Activated T-helper 17 cell treated with anti-CD3 and anti-CD28 coated beads, Interleukin-2, amount 50 U/mL, for 72 hours (primary cell): ENCODE measurements at places on chromosomes 2 and 18. TPM values are rescaled to one million over a fixed set of nuclear protein-coding genes. Genes with fewer than 3 reads are reported as not detected.
A peak's percentile ranks its signal among the peaks of the same experiment; 100 is the strongest.

The CD302 gene
- 0.67 TPM for total RNA-seq

The MRPL30 gene
- 26.0 TPM for total RNA-seq

- H3K36me3 ChIP-seq = no peaks in the 10 kb centered on the region
- H3K4me3 ChIP-seq = no peak overlapping the region
- ATAC-seq = peak; percentile 89
- peaks cover 1% of the 10 kb centered on the region for H3K27me3 ChIP-seq
- peak overlapping the region; percentile 20 for H3K27ac ChIP-seq
Observed at GRCh38 chr2:234203135-234203984, 152.9 kb downstream of the SPP2 start.

GRCh38 chr18:12403601-12404506, 3.9 kb upstream of the PRELID3A start:
- no peaks in the 10 kb centered on the region for H3K36me3 ChIP-seq
- peak; percentile 41 for ATAC-seq
- H3K27me3 ChIP-seq = peaks cover 31% of the 10 kb centered on the region

- no peak for ATAC-seq
- no peak overlapping the region for H3K27ac ChIP-seq
- no peak overlapping the region for H3K4me3 ChIP-seq
- peaks cover 3% of the 10 kb centered on the region for H3K27me3 ChIP-seq
- H3K4me1 ChIP-seq = no peaks in the 10 kb centered on the region
Observed at GRCh38 chr2:179612108-179612507, 249.3 kb downstream of the ZNF385B start.

GRCh38 chr2:46042207-46042637, 255.0 kb upstream of the EPAS1 start:
- H3K27ac ChIP-seq = peak overlapping the region; percentile 53
- no peaks in the 10 kb centered on the region for H3K27me3 ChIP-seq
- H3K4me1 ChIP-seq = peaks cover 6% of the 10 kb centered on the region
- H3K36me3 ChIP-seq = no peaks in the 10 kb centered on the region
- no peak for ATAC-seq

DNA sequence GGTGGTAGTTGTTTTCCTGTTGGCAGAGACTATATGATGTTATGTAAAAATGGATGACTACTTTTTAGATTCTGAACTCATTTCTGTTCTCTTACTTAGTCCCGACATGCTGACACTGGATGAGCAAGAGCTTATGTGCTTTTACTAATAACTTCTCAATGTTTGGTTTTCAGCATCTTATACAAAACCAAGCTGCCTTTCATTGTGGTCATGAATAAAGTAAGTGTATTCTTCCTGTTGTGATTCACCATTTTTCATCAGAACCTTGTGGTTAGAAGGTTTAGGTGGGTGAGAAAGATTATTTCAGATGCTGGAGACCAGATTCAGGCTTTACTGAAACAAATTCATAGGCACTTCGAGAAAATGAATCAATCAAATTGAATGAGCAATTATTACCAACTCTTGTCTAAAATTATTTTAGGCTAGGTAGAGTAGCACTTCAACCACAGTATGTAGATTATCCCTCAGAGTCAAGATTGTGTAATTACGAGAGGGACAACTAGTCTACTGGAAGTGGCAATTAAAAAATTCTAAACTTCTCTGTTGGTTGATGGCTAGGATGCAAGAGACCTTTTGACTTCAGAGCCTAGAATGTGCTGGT, 9.3 kb downstream of the GPN1 start:
- peaks cover 12% of the 10 kb centered on the region for H3K4me1 ChIP-seq
- H3K27ac ChIP-seq = peak overlapping the region; percentile 97
- peak; percentile 88 for ATAC-seq
- peak overlapping the region; percentile 73 for H3K4me3 ChIP-seq
- no peaks in the 10 kb centered on the region for H3K27me3 ChIP-seq

GRCh38 chr2:216987252-216987821, 127.5 kb upstream of the TNP1 start:
- no peak for ATAC-seq
- no peaks in the 10 kb centered on the region for H3K36me3 ChIP-seq
- no peak overlapping the region for H3K4me3 ChIP-seq
- H3K27ac ChIP-seq = no peak overlapping the region
- peaks cover 11% of the 10 kb centered on the region for H3K27me3 ChIP-seq

DNA sequence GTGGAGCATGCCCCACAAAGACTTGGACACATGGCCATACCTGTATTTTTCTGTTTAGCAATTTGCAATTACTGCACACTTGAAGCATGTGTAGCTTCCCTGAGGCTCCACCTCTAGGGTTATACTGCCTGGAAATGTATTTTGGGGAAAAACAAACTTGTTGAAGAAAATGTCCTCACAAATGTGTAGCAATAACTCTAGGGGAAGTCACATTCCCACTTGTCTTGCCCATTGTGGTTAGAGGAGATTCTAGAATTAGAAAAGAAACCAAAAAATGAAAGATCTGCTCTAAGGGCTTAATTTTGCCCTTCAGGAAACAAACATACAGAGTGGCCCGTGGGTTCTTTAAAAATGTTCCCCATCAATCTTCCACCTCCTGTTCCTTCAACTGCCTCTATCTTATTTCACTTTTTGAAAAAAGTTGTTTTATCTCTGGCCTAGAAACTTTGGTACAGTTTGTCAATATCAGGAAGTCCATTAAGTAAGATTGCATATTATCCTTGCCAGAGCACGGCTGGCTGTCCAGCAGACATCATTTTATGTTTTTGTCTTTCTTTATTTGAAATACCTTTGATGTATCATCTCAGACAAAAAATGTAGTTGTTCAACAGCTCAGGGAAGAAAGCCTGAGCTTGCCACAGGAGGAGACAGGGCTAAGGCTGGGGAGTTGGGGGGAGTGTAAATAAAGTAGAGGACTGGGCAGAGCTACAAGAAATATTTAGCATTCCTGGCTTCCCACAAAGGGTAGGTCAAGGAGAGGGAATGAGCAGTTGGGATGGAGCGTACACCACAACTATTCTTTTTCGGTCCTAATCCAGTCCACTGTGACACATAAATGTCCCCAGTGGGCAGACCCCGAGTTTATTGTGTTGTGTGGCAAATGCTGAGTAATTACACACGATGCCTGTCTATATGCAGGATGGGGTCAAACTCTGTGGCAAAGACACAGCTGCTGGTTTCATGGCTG, 96.8 kb upstream of the CDC42EP3 start:
- no peak overlapping the region for H3K27ac ChIP-seq
- no peak overlapping the region for H3K4me3 ChIP-seq
- H3K4me1 ChIP-seq = no peaks in the 10 kb centered on the region
- no peaks in the 10 kb centered on the region for H3K27me3 ChIP-seq
- H3K36me3 ChIP-seq = no peaks in the 10 kb centered on the region

The MZT2B gene
- 326 TPM for total RNA-seq

The PRSS56 gene
- not detected for total RNA-seq

DNA sequence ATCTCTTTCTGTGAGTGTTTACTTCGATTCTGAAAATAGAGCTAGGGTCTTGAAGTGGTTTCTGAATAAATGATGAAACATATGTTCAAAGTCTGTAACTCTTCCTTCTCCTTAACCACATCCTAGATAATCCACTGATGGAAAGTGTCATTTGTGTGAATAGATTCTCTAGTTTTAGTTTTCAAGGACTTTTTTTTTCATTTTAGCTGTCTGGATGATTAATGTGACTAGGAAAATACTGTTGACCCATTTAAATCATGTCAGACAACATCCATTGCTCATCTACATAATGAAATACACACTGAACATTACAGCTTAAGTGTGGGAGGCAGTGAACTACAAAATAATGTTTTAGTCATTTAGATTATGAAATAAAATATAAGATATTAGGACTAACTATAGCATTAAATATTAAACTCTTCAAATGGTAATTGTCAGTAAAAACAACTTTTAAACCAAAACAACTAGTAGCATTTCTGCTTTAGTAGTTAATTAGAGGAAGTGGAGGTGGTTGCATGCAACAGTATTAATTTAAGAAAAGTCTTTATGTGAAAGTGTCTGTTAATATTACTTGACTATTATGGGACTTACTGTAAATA, 39.1 kb upstream of the DLX1 start:
- H3K27me3 ChIP-seq = no peaks in the 10 kb centered on the region
- H3K4me3 ChIP-seq = no peak overlapping the region
- H3K36me3 ChIP-seq = no peaks in the 10 kb centered on the region

The NYAP2 gene
- total RNA-seq = 0.19 TPM
